ENCODE measurements at places on chromosomes 5 and 9.

- ATAC-seq, result no peak
Observed at GRCh38 chr5:154111214-154111613, 72.4 kb downstream of the MFAP3 start.

DNA sequence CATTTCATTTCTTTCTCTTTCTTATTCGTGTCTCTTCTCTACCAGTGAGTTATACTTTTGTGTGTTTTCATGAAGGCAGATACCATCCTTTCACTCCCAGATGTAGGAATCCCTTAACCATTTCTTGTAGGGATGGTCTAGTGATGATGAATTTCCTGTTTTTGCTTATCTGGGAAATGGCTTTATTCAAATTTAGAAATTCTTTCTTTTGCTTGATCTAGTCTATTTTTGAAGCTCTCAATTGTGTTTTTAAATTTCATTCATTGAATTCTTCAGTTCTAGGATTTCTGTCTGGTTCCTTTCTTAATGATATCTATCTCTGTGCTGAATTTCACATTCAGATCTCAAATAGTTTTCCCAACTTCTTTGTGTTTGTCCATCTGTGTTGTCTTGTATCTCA lies 95.9 kb upstream of the TBC1D2 start:
- no peak for ATAC-seq

GRCh38 chr5:54658010-54658409 lies 140.5 kb downstream of the SNX18 start:
- no peak for ATAC-seq

GRCh38 chr9:108479989-108480652 lies 375.7 kb downstream of the ACTL7B start:
- ATAC-seq, result no peak

- no peak for ATAC-seq
Observed at GRCh38 chr5:1412163-1412562, 33.1 kb downstream of the SLC6A3 start.

GRCh38 chr5:56440871-56441740 lies 208.0 kb upstream of the ANKRD55 start:
- peak; percentile 95 for ATAC-seq

GRCh38 chr5:171980792-171981191 lies 25.6 kb downstream of the FBXW11 start:
- ATAC-seq, result no peak

DNA sequence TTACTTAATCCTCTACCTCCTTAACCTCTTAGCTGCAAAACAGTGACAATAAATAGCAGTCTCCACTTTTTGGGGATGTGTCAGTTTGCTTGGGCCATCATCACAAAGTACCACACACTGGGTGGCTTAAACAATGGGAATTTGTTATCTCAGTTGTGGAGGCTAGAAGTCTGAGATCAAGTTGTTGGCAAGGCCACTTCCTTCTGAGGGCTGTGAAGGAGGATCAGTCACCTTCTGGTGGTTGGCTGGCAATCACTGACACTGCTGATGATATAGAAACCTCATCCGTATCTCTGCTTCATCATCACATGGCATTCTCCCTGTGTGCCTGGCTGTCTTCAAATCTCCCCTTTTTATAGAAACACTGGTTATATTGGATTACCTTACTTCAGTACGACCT lies 187.1 kb upstream of the TBC1D2 start:
- no peak for ATAC-seq

GRCh38 chr9:17121264-17121663 lies 13.6 kb upstream of the CNTLN start:
- ATAC-seq, result no peak

DNA sequence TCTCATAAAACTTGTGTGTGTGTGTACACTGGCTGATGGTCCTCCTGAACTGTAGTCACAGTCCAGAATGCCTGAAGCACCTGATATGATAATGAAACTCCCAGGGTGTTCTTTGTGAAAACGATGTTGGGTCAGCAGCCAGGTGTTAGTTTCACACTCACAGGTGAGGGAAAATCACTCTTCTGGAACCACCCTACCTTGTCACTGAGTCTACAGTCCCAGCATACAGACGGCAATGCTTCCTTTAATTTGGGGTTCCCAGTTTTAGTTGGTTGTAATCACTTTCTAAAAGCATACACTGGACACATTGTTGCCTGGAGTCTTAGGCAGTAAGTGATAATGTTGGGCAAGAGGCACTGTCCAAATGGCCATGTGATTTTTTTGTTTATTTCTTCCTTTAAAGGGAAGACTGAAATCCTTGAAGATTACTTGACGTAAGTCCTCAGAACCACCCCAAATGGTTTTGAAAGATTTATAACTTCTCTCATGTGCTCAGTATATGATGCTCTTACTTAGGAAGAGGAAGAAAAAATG lies 18.2 kb upstream of the MGAT1 start:
- no peak for ATAC-seq

- no peak for ATAC-seq
Observed at GRCh38 chr9:13480693-13481092, 201.2 kb upstream of the MPDZ start.

DNA sequence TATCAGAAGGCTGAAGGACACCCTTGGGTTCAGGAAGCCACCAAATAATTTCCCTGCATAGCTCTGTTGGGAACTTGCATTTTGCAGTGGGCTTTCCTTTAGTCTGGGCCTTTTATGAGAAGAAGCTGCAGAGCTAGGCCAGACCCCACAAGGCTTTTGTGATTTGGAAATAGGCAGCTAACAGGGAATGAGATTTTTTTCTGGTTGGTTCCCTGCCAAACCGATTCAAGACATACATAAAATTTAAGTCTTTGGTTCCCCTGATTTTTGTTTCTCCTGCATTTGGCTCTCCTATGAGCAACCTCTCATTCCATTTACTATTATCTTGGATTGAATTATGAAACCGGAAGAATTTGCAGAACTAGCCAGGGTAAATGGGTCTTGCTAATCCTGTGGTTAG lies 81.5 kb upstream of the PTCH1 start:
- no peak for ATAC-seq

All from motor neuron (in vitro differentiated cells).